Breast epithelium (tissue), 4 donors: ENCODE measurements at places on chromosomes 11 and 22. TPM values are rescaled to one million over a fixed set of nuclear protein-coding genes. Genes with fewer than 3 reads are reported as not detected.

GRCh38 chr11:36928621-36929020 is 330.6 kb upstream of the RAG2 start:
- DNase-seq = no peak

DNA sequence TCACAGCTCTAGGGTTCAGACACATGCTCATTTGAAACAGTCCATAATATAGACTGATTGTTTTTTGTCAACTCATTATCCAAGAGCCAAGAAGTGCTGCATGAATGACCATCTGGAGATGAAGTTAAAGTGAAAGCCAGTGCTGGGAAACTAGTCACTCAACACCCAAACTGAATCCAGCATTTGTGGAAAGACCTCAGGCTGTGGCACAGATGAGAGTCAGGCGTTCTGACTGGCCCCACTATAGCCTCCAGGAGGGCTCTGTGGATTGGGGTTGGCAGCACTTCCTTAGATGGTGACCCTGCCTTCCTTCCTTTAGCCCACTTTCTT is 2.1 kb downstream of the FEZ1 start:
- DNase-seq = no peak

DNA sequence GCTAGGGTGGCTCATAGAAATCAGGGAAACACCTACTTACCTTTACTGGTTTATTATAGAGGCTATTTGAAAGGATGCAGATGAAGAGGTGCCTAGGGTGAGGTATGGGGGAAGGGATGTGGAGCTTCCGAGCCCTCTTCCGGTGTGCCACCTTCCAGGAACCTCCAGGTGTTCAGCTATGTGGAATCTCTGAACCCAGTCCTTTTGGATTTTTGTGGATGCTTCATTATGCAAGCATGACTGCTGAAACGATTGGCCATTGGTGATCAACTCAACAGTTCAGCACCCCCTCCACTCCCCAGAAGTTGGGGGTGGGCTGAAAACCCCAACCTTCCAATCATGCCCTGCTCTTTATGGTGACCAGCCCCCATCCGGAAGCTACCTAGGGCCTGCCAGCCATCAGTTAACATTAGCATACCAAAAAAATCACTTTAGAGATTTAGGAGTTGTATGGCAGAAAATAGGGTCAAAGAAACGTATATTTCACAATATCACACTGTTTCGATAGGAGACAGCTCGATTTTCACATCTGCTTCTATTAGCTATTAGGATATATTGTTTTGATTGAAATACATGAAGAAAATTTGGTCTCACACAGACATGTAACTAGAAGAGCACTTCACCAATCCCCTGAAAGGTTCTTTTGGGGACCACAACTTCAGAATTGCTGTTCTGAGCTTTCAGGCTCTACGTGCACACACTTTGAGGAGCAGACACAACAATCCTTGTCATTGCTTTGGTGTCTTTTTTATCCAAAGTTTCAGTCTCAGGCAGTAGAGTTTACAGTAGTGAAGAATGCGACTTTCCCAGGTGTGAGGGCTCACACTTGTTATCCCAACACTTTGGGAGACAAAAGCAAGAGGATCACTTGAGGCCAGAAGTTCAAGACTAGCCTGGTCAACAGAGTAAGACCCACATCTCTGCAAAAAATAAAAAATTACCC is 3.3 kb upstream of the POLR2G start:
- no peak for DNase-seq

DNA sequence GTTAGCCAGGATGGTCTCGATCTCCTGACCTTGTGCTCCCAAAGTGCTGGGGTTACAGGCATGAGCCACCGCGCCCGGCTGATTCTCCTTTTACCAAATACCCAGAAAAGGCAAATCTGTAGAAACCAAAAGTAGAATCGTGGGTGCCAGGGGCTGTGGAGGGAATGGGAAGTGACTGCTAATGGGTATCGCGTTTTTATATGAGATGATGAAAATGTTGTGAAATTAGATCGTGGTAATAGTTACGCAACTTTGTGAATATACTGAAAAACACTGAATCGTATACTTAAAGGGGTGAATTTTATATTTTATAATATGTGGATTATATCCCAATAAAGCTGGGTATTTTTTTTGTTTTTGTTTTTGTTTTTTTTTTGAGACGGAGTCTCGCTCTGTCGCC is 48.2 kb upstream of the CREB3L1 start:
- DNase-seq = no peak

The CST6 gene
- total RNA-seq = 0.59 TPM

The SHISA8 gene
- not detected for total RNA-seq
